NCI-H1105 (cell line): ENCODE measurements at places on chromosomes 2 and 18.

- DNase-seq = peak; percentile 47
Measured at GRCh38 chr2:165698444-165698884, 95.6 kb downstream of the GALNT3 start.

GRCh38 chr2:120764991-120765677 is 29.5 kb downstream of the GLI2 start:
- no peak for DNase-seq

- DNase-seq = peak; percentile 20
Measured at GRCh38 chr18:34039201-34039600, 185.5 kb downstream of the NOL4 start.

- no peak for DNase-seq
Measured at GRCh38 chr2:169664978-169665930, 29.0 kb downstream of the CFAP210 start.
